Stimulated activated CD4-positive, alpha-beta T cell treated with anti-CD3 and anti-CD28 coated beads, Interleukin-1b, Interleukin-23, amount 100 ng/mL, for 4 hours (primary cell): ENCODE measurements at places on chromosomes 16 and 17.

- DNase-seq: no peak
These were observed 290.4 kb downstream of the TOX3 start for GRCh38 chr16:52256310-52257078.

DNA sequence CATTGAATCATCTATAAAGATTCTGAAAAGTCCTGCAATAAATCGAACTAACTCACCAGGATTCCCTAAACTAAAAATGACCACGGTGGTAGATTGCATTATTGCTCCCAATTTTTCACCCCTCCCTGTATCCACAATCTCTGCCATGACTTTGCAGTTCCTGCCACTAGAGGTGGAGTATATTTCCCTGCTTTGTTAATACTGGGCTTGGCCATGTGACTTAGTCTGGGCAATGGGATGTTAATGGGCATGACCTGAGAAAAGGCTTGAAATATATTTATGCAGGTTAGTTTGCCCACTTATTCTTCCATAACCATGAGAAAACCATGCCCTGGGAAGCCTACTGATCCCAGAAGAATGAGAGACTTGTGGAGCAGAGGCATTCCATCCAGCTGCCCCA, 59.1 kb downstream of the NOG start:
- DNase-seq: no peak

GRCh38 chr16:68992521-68992920, 112.9 kb upstream of the HAS3 start:
- no peak for DNase-seq

DNA sequence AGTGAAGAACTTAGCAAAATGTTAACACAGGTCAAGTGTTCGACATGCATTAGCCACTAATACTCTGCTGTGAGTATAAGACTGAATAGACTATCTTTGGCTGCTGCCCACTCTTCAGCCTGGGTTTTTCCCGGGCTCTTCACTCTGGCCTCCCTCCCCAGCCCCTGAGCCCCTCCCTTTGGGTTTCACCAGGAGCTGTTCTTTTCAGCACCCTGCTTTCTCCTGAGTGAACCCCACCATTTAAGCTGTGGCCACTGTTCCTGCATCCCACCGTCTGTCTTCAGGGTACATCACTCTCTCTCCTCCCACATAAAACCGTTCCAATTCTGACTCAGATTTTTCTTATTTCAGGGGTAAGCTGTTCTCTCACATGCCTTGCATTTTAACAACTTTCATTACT, 92.0 kb upstream of the ASIC2 start:
- DNase-seq: no peak

- DNase-seq: no peak
These were observed 195.2 kb upstream of the KIF2B start for GRCh38 chr17:53627511-53627910.

DNA sequence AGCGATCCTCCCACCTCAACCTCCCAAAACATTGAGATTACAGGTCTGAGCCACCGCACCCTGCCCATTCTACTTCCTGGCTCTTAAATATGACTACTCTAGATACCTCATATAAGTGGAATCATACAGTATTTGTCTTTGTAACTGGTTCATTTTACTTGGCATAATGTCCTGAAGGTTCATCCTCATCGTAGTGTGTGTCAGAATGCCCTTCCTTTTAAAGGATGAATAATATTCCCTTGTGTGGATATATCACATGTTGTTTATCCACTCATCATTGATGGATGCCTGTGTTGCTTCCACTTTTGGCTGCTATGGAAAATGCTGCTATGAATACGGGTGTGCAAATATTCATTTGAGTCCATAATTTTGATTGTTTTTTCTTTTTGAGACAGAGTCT, 5.7 kb upstream of the CETP start:
- no peak for DNase-seq

GRCh38 chr17:2250140-2251095, 53.2 kb downstream of the SMG6 start:
- DNase-seq: no peak

DNA sequence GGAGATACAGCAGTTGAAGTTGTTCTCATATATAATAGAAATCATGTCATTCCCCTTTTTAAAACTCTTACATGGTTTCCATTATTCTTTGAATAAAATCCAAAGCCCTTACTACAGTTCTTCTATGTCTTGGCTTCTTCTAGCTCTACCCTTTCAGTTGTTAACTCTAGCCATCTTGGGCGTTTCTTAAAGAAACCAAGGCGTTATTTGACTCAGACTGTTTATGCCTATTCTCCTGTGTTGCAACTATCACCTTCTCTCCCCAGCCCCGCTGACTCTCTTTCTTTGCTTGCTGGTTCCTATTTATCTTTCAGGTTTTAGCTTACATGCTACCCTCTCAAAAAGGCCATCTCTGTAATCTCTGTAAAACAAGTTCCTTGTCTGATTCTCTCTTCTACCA, 32.7 kb downstream of the NFATC3 start:
- DNase-seq: no peak

- no peak for DNase-seq
These were observed 70.5 kb downstream of the TIMM22 start for GRCh38 chr17:1067282-1067956.

- no peak for DNase-seq
These were observed 58.1 kb downstream of the ZDHHC7 start for GRCh38 chr16:84953190-84953746.

GRCh38 chr16:85785927-85786326, 13.4 kb downstream of the EMC8 start:
- DNase-seq: no peak

DNA sequence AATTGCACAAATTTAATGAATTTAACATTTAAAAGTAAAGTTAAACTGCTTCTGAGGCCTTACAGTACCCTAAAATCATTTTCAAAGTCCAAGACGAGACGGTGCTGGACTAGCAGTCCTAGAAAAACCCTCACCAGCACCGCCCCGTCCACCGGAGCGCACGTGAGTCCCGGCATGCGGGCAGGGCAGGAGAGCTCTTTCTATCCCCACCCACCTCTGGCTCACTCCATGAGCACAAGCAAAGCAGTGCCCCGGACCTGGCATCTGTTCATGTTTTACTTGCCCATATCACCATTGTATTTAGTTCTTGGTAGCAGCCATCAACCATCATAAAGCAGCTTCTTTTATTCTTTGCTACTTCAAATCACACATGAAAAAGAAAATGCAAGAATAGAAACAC, 41.7 kb downstream of the ANKRD11 start:
- DNase-seq: no peak

DNA sequence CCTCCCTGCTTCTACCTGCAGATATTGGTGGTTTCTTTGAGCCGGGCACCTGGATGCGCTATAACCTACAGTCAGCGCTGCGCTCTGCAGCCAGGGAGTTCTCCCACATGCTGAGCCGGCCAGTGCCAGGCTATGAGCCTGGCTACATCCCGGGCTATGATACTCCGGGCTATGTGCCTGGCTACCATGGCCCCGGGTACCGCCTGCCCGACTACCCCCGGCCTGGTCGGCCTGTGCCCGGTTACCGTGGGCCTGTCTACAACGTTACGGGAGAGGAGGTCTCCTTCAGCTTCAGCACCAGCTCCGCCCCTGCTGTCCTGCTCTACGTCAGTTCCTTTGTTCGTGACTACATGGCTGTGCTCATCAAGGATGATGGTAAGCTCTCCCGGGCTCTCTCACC, 13.2 kb downstream of the CNTNAP1 start:
- no peak for DNase-seq

- no peak for DNase-seq
These were observed 4.5 kb downstream of the ABCA8 start for GRCh38 chr17:68950725-68951124.

DNA sequence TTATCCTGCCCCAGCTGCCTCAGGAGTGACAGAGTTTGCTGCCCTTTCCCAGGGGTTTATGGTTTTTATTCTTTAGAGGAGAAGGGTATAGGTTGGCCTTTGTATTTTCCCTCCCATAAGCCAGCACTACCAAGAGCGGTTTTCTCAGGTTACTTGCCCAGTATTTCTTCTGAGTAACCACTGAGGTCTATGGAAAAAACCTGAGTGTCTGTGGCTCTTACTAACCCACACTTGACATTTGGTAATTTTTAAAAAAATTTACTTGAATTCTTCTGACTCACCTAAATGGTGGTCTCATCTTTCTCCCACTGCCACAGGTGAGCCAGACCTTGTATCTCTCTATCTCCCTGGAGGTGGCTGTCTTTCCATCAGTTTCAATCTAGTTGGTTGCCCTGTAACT, 6.0 kb downstream of the SLC7A6 start:
- DNase-seq: no peak

DNA sequence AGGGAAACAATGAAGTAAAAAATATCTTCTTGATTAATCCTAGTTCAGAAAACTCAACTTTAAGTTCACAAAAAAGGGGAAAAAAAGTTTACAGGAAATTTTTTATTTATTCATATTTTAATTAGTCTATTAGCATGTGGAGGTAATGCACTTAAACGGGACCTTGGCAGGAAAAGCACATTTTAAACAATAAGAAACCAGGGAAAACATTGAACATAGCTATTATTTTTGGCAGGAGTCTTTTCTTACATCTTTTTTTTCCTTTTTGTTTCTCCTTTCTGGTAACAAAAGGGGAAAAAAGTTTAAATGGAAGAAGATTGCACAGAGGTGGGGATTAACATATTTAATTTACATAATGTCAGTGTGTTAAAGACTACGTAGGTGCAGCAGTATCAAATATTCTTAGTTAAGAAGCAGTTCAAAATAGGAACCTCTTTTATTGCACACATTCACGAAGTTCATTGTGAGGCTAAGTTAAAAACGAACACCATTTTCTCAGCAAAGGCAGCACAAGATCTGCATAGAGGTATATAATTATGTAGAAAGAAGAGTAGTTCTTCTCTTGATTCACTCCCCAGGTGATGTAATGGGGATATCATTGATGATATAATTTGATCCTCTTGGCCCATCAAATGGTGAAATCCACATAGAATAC, 940.5 kb downstream of the CDH11 start:
- DNase-seq: no peak

GRCh38 chr17:79041041-79041570, 17.1 kb downstream of the C1QTNF1 start:
- DNase-seq: no peak

DNA sequence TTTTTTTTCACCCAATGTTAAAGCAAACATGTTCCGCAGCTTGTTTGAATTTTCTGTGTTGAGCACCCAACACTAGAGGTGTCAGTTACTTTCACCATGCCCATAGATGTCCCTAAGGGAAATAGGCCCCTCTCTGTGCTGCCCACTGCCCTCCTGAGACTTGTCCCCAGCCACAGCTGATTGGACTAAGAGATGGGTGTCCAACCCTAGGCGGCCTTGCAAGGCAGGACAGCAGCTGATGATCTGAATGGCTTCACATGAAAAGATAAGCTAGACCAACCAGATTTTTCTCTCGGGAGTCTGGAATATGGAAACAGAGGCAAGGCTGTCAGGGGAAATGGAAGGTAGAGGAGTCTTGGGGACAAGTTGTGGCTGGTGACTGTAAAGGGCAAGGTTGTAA, 6.1 kb upstream of the CALB2 start:
- no peak for DNase-seq

- DNase-seq: no peak
These were observed 67.1 kb downstream of the ARHGAP44 start for GRCh38 chr17:12856416-12856815.

DNA sequence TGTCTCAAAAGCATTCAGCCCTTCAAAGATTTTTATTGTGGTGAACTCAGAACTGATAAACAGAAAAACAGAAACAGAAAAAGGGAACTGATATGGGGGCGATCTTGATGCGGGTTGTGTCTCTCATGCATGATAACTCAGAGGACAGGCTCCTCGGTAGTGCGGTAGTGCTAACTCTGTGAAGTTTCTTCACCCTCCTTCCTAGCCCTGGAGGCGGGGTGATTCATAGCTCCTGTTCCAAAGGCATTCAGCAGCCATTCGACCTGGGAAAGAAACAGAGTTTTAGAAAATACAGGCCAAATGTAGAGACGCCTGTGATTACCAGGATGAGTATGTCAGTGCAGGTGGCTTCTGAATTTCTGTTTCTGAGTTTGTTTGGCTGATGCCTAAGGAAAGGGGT, 5.5 kb upstream of the MAF start:
- DNase-seq: no peak

GRCh38 chr17:76081295-76082210, 2.6 kb downstream of the ZACN start:
- DNase-seq: no peak

DNA sequence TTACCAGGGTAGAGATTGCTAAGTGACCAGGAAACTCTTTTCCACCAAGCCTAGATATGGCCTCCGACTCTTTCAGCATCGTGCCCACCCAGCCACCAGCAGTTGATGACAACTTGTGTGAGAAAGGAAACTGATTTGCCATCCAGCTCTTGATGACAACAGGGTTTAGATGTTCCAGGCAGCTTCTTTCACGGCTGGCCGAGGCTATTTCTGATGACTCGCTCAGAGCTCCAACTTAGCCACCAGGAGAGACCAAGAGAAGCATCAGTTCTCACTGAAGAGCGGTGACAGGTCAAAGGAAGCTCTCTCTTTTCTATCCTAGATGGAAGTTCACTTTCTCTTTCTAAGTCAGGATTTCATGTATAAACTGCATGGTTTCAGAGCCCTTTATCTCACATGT, 61.2 kb downstream of the MPHOSPH6 start:
- DNase-seq: no peak

GRCh38 chr16:30659507-30660423, 1.5 kb downstream of the FBRS start:
- DNase-seq: no peak

GRCh38 chr17:8142158-8142886, 9.9 kb downstream of the PER1 start:
- DNase-seq: no peak

GRCh38 chr17:8740486-8740885, 4.2 kb downstream of the CCDC42 start:
- peak; percentile 17 for DNase-seq

GRCh38 chr16:56894331-56894917, 29.4 kb downstream of the SLC12A3 start:
- DNase-seq: no peak

- DNase-seq: no peak
These were observed 153.2 kb upstream of the CHMP6 start for GRCh38 chr17:80838311-80839025.

- DNase-seq: peak; percentile 35
These were observed 1.4 kb downstream of the CENPX start for GRCh38 chr17:82021107-82021899.

DNA sequence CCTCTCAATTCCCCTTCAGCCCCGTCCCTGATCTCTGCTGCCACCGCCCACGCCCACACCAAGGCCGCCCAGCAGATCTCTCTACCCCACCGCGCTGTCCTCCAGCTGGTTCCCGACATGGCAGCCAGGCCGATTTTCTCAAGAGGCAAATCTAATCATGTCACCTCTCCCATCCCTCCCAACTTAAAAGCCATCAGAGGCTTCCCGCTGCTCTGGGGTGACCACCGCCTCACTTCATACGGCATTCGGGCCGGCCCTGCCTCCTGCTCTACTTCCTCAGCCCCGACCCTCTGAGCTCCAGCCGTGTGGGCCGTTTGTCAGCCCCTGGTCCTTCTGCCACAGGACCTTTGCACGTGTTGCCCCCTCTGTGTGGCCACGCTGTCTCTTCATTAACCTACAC, 63.2 kb downstream of the RPH3AL start:
- no peak for DNase-seq
